ENCODE measurements at places on chromosomes 2 and 18. TPM values are rescaled to one million over a fixed set of nuclear protein-coding genes. Genes with fewer than 3 reads are reported as not detected.

GRCh38 chr2:26590980-26591618 lies 50.1 kb downstream of the CIB4 start:
- H3K27ac ChIP-seq, result no peak overlapping the region
- H3K4me1 ChIP-seq, result no peaks in the 10 kb centered on the region
- no peak overlapping the region for H3K4me3 ChIP-seq

Gene ABCG8
- not detected for total RNA-seq

Gene DPP4
- 38.5 TPM for total RNA-seq

Gene TTC27
- 27.5 TPM for total RNA-seq

DNA sequence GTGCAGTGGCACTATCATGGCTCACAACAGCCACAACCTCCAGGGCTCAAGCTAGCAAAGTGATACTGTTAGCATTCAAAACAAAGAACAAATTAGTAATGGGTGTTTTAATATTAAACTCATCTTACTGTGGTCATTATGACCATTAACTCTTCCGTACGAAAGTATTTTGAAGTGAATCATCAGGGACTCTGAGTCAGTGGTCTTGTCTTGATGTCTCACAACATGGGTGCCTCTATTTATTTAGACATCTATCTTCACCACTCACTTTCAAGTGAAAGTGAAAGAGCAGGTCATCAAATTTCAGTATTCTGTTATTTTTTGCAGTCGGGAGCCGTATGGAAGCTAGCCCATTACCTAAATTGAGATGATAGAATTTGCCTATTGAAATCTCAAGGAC lies 1118.2 kb downstream of the DPP10 start:
- no peak overlapping the region for H3K27ac ChIP-seq
- H3K4me3 ChIP-seq, result no peak overlapping the region
- H3K36me3 ChIP-seq, result no peaks in the 10 kb centered on the region
- H3K4me1 ChIP-seq, result no peaks in the 10 kb centered on the region

GRCh38 chr2:204089105-204089504 lies 152.5 kb downstream of the ICOS start:
- H3K36me3 ChIP-seq, result no peaks in the 10 kb centered on the region
- DNase-seq, result no peak
- no peak overlapping the region for H3K27ac ChIP-seq
- H3K4me3 ChIP-seq, result no peak overlapping the region
- no peaks in the 10 kb centered on the region for H3K4me1 ChIP-seq

DNA sequence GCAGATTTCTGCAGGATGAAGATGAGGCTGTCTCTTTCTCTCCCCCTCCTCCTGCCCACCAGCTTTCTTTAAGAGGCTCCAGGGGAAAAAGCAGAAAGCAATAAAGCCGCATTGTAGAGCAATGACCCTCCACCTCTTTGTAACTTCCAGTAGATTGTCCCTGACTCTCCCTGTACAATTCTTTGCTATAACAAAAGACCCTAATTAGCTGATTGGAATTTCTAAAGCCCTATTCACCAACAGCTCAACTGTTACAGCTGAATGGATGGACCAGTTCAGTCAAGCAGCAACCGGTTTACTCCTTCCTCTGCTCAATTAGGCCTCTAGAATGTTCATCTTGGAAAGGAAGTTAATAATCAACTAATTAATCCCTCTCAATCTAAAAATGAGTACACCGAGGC lies 301.0 kb downstream of the STK39 start:
- H3K4me3 ChIP-seq, result no peak overlapping the region

DNA sequence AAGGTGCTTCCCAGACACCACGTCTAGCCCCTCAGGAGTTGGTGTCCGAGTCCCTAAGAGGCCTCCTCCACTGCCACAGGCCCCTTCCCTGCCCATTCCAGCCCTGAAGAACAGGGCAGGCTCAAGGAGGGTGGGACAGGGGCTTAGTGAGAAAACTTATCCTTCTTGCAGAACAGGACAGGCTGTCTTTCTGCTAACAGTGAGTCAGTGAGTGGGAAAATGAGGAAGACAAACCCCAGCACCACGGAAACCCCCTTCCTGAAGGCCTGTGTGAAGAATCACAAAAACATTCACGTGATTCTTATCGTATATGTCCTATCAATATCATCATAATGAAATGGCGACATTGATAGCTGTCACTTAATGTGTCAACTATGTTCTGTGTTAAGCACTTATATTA lies 9.8 kb downstream of the FZD7 start:
- H3K4me3 ChIP-seq, result no peak overlapping the region
- peaks cover 10% of the 10 kb centered on the region for H3K27me3 ChIP-seq
- no peak for DNase-seq
- H3K4me1 ChIP-seq, result no peaks in the 10 kb centered on the region

- H3K36me3 ChIP-seq, result no peaks in the 10 kb centered on the region
- no peak for DNase-seq
- peaks cover 22% of the 10 kb centered on the region for H3K4me1 ChIP-seq
- peaks cover 6% of the 10 kb centered on the region for H3K27me3 ChIP-seq
- H3K27ac ChIP-seq, result no peak overlapping the region
- H3K4me3 ChIP-seq, result no peak overlapping the region
Observed at GRCh38 chr2:31232586-31232985, 1.4 kb upstream of the EHD3 start.

DNA sequence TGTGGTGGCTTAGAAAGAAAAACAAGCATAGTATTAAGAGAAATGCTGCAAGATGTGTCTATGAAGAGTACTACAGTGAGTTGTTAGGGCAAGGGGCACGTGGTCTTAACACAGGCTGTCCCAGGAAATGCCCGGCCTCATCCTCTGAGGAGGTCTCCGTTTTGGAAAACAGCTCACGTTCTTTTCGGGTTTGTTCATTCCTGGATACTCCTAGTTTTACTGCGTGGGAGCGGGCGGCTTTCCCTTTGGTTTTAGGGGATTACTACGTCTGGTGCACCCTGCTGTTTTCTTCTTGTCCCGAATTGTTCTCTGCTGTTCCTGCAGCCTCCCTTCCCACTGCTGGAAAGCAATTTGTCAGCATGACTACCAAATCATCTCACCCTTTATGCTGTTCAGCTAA lies 55.5 kb upstream of the RAB6D start:
- no peak overlapping the region for H3K27ac ChIP-seq
- no peak overlapping the region for H3K4me3 ChIP-seq
- H3K4me1 ChIP-seq, result no peaks in the 10 kb centered on the region
- no peak for DNase-seq
- H3K36me3 ChIP-seq, result no peaks in the 10 kb centered on the region

Data from CD4-positive, alpha-beta memory T cell (primary cell).